ENCODE measurements at places on chromosomes 3 and 15.

GRCh38 chr15:66684136-66684681 is 17.8 kb upstream of the SMAD6 start:
- DNase-seq = no peak

DNA sequence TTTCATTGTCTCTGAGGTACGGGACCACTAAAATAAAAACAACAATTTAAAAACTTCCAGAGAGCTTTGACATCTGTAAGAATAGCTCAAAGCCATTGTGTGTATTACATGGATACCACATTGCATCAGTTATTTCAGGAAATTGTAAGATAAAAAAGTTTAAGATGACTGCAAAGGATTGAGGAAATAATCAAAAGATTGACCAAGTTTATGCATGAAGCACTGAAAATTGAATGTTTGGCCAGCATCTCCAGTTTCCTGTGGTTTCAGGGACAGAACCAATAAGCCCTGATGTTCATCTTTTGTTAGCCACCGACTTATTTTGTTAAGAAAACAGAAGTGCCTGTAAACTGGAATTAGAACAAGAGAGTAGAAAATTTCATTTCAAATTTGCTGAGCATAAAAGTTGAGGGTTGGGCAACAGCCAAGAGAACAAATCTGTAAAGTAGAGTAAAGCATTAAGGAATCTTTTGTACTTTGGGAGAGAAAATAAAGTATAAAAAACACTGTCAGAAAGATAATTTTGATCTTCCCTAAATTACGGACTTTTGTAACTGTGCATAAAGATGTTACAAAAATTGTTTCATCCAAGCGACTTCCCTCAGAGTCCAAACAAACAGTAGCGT is 211.5 kb upstream of the P2RY1 start:
- no peak for DNase-seq

DNA sequence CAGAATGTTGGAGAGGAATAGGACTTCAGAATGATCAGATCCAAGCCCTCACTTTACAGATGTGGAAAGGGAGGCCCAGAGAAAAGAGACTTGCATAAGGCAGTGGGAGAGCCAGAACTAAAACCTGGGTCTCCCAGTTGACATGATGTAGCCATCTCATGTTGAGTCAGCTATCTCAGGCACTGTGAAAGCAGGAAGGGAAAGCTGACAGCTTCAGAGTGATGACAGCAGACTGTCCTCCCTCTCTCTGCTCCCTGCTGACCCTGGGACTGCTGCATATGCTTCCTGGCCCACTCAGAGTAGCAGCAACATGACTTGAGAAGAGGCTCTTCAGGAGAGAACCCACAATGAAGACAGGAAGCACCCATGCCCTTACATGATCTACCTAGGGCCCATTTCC is 14.7 kb downstream of the FHIT start:
- no peak for DNase-seq

- no peak for DNase-seq
These were observed 263.8 kb upstream of the UBE2E2 start for GRCh38 chr3:22939349-22939748.

- no peak for DNase-seq
These were observed 33.3 kb downstream of the CYP11A1 start for GRCh38 chr15:74334127-74334526.

- no peak for DNase-seq
These were observed 207.1 kb upstream of the PFN2 start for GRCh38 chr3:150177673-150178381.

GRCh38 chr3:127754411-127755304 is 67.7 kb downstream of the MGLL start:
- no peak for DNase-seq

GRCh38 chr3:13164893-13165492 is 91.8 kb upstream of the IQSEC1 start:
- no peak for DNase-seq

DNA sequence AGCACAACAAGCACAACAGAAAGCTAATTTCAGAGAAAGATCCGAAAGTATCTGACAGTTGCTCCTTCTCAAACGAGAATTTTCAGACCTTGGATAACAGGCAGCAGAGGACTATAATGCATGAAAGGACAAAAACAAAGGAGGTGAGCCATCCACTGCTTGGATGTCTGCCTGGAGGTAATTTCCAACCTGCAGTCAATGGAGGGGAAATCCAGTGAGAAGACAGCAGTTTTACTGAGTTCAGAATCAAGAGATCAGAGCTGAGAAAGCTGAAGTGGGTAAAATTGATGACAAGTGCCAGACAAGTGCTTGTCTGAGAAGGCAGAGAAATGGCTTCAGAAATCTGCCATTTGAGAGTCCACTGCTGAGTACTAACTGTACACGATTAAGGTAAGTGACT is 22.1 kb downstream of the UBE3A start:
- DNase-seq = no peak

DNA sequence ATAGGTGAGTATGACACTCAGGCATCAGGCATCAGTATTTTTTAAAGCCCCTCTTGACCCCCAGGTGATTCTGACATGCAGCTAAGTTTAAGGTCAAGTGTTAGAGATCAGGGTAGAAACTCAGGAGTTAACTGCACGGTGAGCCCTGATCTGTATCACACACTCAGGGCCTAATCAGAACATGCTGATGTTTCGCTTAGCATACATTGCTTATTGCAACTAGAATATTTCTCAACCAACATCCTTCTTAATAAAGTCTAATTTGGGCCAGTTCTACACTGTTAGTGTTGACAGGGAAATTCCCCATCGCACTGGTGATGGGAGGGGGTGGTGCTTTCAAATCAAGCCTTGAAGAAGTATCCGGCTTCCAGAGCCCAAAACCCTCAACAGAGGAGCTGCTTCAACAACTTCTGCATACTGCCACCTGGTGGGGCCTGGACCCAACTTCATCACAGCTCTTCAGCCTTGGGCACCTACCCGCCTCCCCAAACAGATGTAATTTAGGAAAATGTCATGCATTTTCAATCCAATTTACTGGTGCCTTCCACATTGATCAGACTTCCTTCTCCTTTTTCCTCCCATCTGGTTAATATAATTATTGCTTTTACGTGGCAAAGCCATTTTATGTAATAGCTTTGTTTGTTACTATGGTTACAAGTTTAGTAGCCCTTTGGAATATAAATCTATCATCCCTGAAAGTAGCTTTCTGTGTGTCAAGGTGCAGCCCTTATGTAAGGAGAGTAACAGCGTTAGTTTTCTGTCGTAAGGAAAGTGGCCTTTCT is 312.2 kb downstream of the RORA start:
- DNase-seq = peak; percentile 88

- no peak for DNase-seq
These were observed 1061.5 kb downstream of the ROBO2 start for GRCh38 chr3:78101384-78101783.

GRCh38 chr15:31262143-31262530 is 64.5 kb upstream of the KLF13 start:
- no peak for DNase-seq

GRCh38 chr3:182501856-182502255 is 291.4 kb upstream of the ATP11B start:
- DNase-seq = no peak

- DNase-seq = no peak
These were observed 273.8 kb upstream of the RGMA start for GRCh38 chr15:93362821-93363220.

DNA sequence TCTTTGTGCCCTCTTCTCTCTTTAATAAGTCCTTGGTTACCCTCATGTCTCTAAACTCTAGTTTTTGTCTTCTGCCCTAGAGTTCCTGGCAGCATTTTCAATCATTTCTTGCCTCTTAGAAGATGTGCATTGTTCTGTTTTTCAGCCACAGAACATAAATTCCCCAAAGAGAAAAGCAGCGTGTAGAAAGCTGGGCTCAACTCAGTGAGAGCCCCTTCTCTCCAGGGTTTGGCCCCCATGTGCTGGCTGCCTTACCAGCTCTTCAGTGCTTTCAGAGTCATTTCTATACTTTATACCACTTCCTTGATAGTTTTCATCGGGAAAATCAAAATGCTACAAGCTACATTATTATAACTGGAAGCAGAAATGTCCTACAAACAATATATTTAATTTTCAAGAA is 369.1 kb upstream of the GRM7 start:
- no peak for DNase-seq

DNA sequence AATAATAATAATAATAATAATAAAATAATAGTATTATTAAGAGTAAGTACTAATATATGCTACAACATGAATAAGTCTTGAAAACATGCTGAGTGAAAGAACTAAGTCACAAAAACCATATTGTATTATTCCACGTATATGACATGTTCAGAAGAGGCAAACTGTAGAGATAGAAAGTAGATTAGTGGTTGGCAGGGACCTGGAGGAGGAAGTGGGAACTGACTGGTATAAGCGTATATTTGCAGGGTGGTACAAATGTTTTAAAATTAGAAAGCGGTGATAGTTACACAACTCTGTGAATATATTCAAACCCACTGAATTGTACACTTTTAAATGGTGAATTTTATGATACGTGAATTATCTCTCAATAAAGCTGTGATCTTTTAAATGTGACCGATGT is 32.8 kb downstream of the LRRK1 start:
- no peak for DNase-seq

DNA sequence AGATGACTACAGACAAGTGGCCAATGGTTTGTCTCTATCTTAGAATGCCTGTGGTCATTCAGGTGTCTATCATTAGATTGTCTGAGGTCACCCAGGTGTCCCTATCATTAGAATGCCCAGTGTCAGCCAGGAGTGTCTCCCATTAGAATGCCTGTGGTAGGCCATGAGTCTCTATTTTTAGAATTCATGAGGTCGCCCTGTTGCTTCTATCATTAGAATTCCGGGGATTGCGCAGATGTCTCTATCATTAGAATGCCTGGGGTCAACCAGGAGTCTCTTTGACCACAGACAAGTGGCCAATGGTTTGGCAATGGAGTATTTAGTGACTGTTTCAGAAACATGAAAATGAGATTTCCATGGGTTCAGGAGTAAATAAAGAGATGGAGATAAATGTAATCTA is 7.6 kb downstream of the RTP2 start:
- no peak for DNase-seq

DNA sequence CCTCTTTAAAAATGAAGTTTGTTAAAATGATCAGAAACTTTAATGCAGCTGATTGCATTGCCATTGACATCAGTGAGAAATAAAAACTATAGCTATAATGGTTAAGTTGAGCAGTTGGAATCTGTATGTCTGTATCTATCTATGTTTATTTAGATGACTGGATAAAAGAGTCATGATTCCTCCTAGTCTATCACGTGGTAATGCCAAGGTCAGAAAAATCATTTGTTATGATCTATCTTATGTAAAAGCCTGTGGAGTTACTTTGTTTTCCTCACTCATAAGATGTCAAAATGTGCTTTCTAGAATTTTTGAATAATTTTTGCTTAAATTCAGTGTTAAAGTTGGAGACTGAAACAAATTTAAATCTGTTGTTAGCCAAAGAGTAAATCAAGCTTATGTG is 63.3 kb downstream of the MBNL1 start:
- DNase-seq = no peak

DNA sequence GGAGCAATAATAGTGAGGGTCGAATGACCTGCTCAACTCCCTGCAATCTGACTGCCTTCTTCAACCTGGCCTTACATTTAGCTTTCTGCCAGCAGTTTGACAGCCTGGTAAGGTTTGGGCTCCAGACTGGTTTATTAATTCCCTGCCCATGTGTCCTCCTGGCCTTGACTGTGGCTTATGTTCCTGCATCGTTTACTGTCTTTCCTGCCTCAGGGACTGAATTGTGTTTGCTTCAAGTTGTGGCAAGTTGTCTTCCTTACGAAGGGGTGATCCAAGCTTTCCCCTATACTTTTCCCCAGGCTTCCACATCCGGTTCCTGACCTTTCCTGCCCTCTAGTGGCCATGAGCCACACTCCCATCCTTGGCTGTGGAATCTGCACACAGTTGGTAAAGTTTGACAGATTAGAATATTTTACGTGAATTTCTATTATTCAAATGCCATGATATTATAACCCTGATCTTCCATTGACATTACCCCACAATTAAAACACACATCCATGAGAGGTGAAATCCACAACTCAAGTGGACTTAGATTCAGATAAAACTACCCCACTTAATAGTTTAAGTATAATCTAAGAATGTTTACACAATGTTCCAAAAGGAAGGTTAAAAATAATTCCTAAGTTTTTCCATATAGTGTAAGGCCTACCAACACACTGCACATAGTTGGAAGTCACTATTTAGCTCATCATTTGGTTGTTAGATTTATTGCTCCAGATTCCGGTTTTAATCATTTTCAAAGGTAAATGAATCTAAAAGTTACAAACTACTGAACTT is 95.7 kb downstream of the NEDD4 start:
- DNase-seq = no peak

GRCh38 chr3:52253314-52254304 is 8.1 kb downstream of the PPM1M start:
- peak; percentile 66 for DNase-seq

GRCh38 chr15:25433118-25433865 is 5.5 kb downstream of the UBE3A start:
- DNase-seq = no peak

GRCh38 chr3:52182691-52183090 is 15.3 kb upstream of the ALAS1 start:
- no peak for DNase-seq

- no peak for DNase-seq
These were observed 33.4 kb upstream of the CHRM5 start for GRCh38 chr15:33934921-33935320.

DNA sequence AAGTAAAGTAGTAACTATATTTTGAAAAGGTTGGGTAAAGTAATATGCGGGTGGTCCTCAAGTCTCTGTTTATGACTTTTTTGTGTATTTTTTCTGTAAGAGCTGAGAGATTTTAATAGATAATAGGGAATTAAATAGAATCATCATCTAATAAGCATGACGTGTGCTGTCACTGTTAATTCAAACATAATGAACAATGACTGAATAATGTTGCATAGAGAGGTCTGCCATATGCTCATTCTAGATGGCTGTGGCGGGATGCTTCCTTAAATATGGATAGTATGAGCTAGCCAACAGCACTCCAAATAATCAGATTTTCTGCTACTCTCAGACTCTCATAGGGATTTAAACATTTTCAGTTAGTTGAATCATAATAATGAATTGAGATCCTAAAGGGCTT is 302.8 kb upstream of the RBMS3 start:
- DNase-seq = no peak

- no peak for DNase-seq
These were observed 27.2 kb downstream of the SEMA6D start for GRCh38 chr15:47744496-47744895.

- DNase-seq = no peak
These were observed 154.6 kb upstream of the MBNL1 start for GRCh38 chr3:152113992-152114651.

GRCh38 chr15:28995705-28996104 is 109.9 kb downstream of the APBA2 start:
- DNase-seq = no peak

DNA sequence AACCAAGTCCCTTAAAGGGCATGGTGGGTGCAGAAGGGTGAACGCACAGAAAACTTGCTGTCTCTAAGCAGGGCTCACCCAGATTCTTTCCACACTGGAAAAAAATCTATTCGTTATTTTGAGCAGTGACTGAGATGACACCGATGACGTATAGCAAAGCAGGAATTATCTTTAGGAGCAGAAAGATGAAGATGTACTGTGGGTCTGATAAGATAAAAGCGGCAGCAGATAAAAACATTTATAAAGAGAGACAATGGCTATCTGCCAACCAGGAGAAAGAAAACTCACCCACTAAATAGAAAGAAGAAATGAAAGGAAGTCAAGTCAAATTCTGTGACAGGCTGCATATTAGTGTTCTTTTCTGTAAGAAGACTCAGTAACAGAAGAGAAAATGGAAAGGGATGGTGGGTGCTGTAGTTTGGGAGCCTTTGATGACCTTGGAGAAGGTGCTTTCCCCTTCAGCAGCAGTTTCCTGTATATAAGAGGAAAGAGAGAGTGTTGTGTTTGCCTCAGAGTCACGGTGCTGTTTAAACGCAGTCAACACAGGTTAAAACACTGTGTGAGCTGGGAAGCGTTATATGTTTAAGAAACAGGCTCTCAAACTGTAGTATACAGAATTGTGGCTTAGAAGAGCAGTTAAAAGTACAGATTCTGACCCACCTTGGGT is 111.6 kb downstream of the AQP9 start:
- DNase-seq = no peak
